Activated CD4-positive, alpha-beta T cell treated with anti-CD3 and anti-CD28 coated beads, Interleukin-2, amount 50 U/mL, for 24 hours (primary cell): ENCODE measurements at places on chromosomes 7 and 10.
A peak's percentile ranks its signal among the peaks of the same experiment; 100 is the strongest.

DNA sequence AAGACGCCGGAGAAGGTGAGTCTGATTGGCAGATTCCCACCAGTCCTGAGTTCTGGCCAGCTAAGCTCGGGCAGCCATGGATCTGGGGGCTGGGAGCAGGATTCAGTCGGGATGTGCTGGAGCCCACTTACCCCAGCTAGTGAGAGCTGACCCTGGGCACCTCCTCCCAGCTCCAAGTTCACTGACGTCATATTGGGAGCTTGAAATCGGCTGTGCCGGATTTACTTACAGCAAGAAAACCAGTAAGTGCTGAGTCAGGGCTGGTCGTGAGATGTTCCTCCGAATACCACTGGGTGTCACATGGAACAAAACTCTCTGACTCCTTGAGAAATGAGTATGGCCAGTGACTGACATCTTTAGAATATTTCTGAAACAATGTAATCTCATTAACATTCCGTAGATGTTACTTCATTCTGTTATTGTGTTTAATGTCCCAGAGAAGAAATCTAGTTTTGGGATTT is 621.2 kb downstream of the SDK1 start:
- DNase-seq: no peak

- DNase-seq: no peak
Observed at GRCh38 chr7:17558558-17559332, 260.3 kb downstream of the AHR start.

GRCh38 chr7:128437426-128438332 is 18.0 kb upstream of the HILPDA start:
- no peak for DNase-seq

- no peak for DNase-seq
Observed at GRCh38 chr7:3191548-3191947, 109.5 kb upstream of the SDK1 start.

GRCh38 chr10:54962134-54962900 is 161.3 kb upstream of the PCDH15 start:
- DNase-seq: no peak

GRCh38 chr10:78588194-78588811 is 480.5 kb upstream of the ZMIZ1 start:
- DNase-seq: no peak

GRCh38 chr7:134747326-134747725 is 32.1 kb upstream of the CALD1 start:
- DNase-seq: no peak

- no peak for DNase-seq
Observed at GRCh38 chr7:107788662-107789061, 14.4 kb downstream of the SLC26A3 start.

DNA sequence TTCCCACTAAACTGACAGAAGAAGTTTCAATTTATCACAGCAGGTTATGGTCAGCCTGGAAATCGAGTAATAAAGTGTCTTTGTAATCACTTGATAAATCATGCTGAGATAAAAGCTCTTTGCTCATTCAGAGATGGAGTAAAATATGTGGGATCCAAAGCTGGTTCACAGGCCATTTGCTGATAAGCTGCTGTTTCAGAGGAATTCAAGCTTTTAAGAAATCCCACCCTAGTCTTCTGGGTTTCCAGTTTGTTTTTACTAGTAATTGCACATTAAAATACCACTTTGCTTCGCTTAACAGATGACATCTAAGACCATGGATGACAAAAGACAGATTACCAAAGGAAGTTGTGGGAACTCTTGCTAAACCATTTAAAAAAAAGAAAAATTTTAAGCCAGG is 37.4 kb upstream of the CDK6 start:
- no peak for DNase-seq

GRCh38 chr10:90947030-90947960 is 26.4 kb upstream of the ANKRD1 start:
- DNase-seq: no peak

DNA sequence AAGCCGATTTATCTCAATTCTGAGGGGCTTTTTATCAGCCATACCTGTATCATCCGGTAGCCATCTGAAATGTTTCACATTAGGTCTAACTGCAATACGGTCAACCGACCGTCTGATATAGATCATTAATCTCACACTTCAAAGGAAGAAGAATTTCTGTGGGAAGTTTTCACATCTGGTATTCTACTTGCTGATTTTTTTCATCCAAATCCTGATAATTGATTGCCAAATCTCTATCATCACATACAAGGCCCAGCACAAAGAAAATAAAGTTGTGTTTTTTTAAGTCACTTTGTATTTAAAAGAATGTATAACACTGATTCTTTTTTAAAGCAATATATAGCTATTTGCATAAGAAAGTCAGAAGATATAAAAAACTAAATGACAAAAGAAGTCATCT is 132.3 kb downstream of the DKK1 start:
- no peak for DNase-seq

- no peak for DNase-seq
Observed at GRCh38 chr7:104861729-104862390, 152.1 kb upstream of the KMT2E start.

DNA sequence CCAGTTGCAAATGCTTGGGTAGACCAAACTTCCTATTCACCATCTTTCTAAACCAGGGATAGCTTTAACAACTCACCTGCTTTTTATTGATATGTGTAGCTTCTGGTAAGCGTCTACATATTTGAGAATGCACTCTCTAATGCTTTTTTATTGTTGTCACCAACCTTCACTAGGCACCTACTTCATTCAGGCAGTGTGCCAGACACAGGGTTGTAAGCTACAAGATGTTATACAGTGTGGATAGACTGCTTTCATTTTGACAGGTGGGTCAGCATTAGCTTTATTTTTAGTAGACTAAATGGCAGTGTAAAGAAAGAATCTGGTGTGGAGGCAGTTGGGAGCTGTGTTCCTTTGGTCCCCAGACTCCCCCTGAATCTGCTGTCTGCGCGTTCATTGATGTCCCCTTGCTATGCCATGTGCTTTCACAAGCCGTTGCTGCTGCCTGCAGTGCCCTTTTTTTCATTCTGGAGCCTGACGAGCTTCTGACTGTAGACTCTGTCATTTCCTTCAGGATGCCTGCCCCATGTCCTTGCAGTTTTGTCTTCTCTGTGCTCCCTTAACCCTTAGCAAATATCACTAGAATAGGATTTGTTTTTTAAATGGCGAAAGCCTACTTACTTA is 32.1 kb downstream of the NRF1 start:
- DNase-seq: no peak

- no peak for DNase-seq
Observed at GRCh38 chr10:63491588-63492316, 26.0 kb upstream of the JMJD1C start.

DNA sequence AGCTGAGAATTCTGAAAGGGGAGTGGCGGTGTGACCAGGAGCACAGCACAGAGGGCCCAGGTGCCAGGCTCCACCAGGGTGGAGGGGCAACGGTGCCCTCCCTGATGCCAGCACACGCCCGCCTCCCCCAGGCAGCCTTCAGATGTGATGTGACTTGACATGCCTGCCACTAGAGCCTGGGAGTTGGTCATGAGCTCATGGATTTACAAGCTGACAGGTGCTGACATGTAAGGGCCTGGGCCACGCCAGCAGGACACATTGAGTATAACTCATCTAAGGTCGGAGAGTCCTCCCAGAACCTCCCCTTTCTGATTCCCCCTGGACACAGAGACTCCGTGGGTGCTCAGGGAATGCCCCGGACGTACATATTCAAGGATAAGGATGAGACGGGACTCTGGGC is 74.2 kb downstream of the LSM5 start:
- DNase-seq: no peak

DNA sequence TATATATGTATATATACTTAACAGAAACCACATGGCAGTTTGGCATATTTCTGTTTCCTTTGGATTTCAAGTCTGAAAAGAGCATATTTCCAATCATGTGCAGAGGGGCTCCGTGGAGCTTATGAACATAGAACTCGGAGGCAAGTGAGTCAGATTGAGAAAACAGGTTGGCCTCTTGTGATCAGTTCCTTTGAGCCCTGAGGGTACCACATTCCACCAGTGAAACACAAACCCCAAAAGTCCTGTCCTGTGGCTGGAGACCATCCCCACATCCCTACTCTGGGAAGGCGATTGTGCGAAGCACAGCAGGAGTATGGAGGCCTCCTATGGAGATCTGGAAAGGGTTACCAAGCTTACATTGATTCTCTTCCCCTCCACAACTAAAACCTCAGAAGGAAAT is 196.7 kb upstream of the TMEM72 start:
- no peak for DNase-seq

DNA sequence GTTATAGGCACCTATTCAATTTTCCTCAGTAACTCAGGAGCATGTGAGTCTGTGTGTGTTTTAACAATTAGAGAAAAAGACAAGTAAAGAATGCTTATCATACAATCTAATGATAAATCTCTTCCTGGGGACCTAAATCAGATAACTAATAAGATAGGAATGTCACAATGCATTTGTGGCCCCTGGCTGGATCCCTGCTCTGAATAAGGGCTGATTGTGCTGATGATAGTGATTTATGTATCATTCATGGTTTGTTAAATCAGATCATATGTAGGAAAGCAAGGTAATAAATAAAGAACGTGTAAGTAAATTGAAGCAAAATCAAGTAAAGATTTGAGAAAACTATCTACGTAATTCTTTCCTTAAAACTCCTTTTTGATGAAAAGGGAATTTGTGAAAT is 145.9 kb downstream of the C7orf25 start:
- no peak for DNase-seq

- no peak for DNase-seq
Observed at GRCh38 chr7:116780966-116781365, 81.4 kb upstream of the CAPZA2 start.

DNA sequence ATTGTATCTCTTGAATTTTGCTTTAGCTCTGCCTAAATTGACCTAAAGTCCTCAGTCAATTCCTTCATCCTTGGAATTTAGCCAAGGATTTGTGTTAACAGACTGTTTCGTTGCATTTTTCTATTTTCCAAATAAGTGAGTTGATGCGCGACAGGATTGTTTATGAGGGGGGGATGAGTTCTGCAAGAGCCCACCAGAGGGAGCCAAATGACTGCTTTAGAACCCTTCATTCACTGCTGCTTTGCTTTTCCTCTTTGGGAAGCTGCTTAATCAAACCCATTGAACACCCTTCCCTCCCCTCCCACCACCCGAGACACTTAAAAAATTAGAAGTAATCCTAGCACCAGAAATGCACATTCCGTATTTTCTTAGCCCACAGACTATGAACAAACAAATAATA is 33.7 kb upstream of the PTF1A start:
- peak; percentile 21 for DNase-seq

- DNase-seq: no peak
Observed at GRCh38 chr7:100682991-100683658, 9.6 kb downstream of the GNB2 start.

DNA sequence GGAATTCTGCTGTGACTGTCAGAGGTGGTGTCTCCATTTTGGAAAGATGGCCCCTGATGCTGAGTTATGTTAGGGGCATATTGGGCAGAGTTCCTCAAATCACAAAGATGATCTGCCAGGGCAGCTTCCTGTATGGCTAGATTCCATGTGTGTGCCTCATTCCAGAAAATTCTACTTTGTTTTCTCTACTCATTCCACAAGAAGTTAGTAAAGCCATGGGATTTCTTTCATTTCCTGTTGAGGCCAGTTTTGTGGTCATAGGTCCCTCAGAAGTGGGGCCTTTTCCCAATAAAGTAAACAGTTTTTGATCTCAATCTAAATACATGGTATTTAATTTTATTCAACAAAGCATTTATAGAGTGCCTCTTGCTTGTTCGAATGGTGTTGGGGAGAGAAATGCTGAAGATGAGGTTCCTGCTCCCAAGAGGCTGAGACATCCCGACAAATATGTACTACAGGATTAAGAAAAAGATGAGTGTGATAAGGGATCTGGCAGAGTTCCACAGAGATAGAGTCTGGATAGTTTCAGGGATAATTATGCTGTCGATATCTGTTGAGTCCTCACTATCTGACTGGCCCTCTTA is 33.0 kb downstream of the MINDY4 start:
- DNase-seq: no peak

DNA sequence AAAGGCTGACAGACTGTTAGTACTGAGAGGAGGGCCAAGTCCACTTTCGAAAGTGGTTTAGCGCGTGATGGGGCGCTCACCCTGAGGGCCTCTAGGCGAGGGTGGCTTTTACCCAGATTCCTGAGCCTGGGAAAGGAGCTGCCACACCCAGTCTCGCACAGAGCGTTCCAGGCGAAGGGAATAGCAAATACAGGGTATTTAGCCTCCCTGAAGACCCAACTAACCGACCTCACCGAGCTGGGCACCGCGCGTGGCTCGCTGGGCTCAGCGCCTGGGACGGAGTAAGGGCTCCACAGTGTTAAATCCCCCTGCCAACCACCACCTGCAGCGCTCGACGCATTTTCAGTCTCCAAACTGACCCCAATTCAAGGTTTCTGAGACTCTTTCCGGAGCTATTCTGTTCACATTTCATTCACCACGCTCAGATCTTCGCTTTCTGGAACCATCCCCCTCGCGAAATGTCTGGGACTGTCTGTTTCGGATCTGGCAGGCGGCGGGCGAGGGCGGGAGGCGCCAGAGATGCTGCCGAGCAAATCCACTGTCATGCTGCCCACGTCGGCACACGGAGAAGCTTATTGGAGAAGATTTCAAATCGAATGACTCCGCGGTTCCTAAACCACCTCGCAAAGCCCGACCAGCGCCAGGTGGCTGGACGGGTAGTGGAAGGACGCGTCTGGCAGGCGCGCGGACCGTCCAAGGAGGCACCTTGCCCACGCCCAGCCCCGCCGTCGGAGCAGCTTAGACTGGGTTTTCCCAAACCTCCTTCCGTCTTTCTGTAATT is 1.4 kb upstream of the OSBPL3 start:
- DNase-seq: peak; percentile 42

- DNase-seq: no peak
Observed at GRCh38 chr10:86981716-86982115, 13.4 kb downstream of the ADIRF start.

DNA sequence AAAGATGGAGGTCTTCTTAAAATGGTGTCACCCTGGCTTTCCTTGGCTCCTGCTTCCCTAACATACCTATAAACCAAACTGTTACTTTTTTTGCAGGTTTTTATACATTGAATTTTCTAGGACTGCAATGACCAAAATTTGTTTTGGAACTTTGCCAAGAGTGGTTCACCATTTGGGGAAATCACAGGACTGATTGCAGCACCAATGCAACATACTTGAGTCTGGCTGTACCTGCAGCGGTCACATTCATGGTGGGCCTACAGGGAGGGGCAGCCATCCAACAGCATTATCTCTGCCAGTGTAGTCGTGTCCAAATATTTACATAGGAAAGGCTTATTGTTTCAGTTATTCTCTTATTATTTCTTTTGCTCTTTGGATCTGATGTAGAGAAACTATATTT is 69.0 kb downstream of the HACD1 start:
- DNase-seq: no peak

DNA sequence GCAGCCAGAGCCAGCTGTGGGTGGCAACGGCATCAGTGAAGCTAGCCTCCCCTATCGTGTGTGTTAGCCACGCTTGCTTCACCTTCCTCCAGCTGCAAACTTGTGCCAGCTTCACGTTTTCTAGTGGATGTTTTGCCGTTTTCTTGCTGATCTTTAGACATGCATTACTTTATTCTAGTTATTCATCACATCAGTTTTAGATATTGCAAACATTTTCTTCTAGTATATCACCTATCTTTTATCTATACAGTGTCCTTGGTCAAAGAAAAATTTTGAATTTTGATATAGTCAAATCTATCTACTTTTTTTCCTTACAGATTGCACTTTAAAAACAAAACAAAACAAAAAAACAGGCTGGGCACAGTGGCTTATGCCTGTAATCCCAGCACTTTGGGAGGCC is 6.7 kb upstream of the PAPOLB start:
- no peak for DNase-seq

GRCh38 chr7:143296686-143297085 is 8.5 kb downstream of the CASP2 start:
- no peak for DNase-seq

- DNase-seq: no peak
Observed at GRCh38 chr10:79905322-79906314, 43.3 kb downstream of the SFTPD start.

- no peak for DNase-seq
Observed at GRCh38 chr10:132477066-132477397, 60.6 kb upstream of the INPP5A start.
